ENCODE measurements at places on chromosomes 5 and 9. TPM values are rescaled to one million over a fixed set of nuclear protein-coding genes. Genes with fewer than 3 reads are reported as not detected.

CEMIP2 gene
- total RNA-seq, result 120 TPM

ADAMTS6 gene
- total RNA-seq, result 86.5 TPM

ACER2 gene
- total RNA-seq, result 3.6 TPM

UNC13B gene
- total RNA-seq, result 43.7 TPM

NKD2 gene
- not detected for total RNA-seq

C6 gene
- not detected for total RNA-seq

REEP5 gene
- total RNA-seq, result 40.2 TPM

NXNL2 gene
- 0.97 TPM for total RNA-seq

CLINT1 gene
- 152 TPM for total RNA-seq

GLRA1 gene
- total RNA-seq, result not detected

SLC27A4 gene
- total RNA-seq, result 22.0 TPM

ACOT12 gene
- not detected for total RNA-seq

EMB gene
- total RNA-seq, result 5.0 TPM

ERMP1 gene
- total RNA-seq, result 31.0 TPM

PCA3 gene
- total RNA-seq, result not detected

TENT4A gene
- total RNA-seq, result 9.5 TPM

ABCA2 gene
- 46.0 TPM for total RNA-seq

PRR16 gene
- total RNA-seq, result 1.8 TPM

NTRK2 gene
- under 0.01 TPM for total RNA-seq

FRMPD1 gene
- total RNA-seq, result under 0.01 TPM

DMGDH gene
- total RNA-seq, result 0.30 TPM

PTTG1 gene
- 137 TPM for total RNA-seq

SMIM33 gene
- not detected for total RNA-seq

HMHB1 gene
- not detected for total RNA-seq

TMC1 gene
- total RNA-seq, result 0.28 TPM

FAM120AOS gene
- 37.5 TPM for total RNA-seq

ATP10B gene
- not detected for total RNA-seq

PRDM12 gene
- not detected for total RNA-seq

RBM27 gene
- 19.6 TPM for total RNA-seq

CARD9 gene
- total RNA-seq, result 1.8 TPM

Data from smooth muscle cell of the umbilical artery (primary cell).